ENCODE measurements at places on chromosomes 16 and 17.

DNA sequence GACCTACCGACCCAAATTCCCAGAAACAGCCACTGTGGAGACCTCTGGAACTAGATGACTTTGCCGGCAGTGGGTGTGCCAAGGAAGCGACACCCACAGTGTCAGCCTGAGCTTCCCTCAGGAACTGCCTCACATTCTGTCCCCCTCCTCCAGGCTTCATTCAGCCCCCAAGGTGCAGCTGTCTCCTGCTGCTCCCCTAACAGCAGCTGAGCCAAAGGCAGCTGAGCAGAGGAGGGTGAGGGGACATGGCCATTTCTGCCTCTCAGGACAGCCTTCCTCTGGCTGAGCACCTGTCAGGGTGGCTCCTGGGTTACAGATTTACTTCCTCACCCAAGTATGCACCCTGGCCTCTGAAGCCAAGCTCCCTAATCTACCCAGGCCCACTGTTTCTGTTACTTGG is 22.1 kb upstream of the MTMR4 start:
- DNase-seq = no peak

DNA sequence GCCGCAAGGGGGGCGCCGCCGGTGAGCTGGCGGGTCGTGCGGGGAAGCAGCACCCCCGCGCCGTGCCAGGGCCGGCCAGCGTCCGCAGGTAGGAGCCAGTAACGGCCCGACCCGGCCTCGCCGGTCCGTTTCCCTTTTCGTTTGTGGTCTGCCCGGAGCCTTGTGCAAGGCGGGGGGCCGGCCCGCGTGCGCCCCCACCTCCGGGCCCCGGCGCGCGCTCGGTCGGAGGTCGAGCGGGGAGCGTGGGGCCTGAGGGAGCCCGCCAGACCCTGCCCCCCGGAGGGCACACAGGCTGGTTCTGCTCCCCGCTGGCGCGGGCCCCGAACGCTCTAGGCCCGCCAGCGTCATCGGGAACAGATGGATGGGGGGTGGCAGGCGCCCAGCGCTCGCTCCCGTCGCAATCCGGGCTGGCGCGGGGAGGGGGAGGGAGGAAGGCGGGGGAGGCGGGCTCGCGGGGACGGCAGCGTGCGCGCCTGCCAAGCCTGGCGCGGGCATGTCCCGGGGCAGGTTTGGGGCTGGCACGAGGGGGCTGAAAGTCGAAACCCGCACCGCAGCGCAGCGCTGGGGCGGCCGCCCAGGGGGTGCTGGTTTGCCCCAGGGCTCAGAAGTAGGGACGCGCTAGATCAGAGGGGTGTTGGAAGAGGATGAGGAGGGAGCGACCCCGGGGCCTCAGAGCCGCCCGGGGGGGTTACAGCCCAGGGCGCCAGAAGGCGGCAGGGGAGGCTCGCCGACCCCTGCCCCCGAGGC is 1.5 kb upstream of the GSE1 start:
- peak; percentile 65 for DNase-seq

GRCh38 chr17:17067257-17067656 is 25.0 kb downstream of the MPRIP start:
- no peak for DNase-seq

DNA sequence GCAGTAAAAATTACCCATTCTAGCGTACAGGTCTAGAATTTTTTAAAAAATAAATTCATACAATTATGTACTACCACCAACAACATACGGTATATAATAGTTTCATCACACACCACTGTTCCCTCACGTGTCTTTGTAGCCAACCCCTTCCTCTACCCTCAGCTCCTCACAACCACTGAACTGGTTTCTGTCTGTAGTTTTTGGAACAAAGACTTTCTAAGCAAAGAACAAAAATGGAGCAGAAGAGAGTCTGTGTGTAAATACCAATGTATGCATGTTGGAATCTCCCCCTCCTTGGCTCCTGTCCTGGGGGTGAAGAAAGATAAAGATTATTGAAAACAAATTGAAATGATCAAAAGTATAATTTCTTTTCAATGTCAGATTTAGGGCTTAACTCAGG is 31.9 kb upstream of the CCR7 start:
- DNase-seq = no peak

DNA sequence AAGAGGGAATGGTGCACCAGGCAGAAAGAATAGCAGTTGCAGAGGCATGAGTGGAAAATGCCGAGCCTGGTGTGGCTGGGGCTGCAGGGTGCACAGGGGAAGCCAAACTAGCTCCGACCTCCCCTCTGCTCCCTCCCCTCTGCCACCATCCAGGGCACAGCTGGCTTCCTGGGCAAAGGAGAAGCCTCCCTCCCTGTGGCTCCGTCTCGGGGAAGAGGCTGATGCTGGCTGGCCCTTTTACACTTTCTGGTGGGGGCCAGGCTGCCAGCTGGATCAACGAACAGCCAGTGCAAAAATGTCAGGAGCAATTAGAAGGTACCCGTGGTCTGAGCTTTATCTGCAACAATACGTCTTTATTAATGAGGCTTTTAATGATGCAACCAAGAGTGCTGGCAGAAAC is 37.1 kb upstream of the KCNJ12 start:
- no peak for DNase-seq

DNA sequence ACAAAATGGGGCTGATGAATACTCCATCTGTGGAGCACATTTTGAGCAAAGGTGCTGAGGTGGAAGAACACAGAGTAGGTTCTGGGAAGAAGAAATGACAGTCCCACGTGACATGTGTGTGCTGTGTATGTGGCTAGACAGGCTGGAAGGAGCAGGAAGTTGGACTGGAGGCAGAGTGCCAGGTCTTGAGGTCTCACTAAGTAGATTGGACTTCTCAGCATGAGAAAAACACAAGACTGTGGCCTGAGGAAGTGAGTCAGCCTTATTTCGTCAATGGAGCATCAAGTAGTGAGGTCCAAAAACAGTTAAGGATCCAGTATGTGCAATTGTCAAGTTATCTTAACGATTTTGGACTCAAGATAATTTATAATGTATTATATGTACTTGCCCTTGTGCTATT is 736.5 kb downstream of the KCNJ2 start:
- DNase-seq = no peak

- no peak for DNase-seq
Observed at GRCh38 chr16:87343753-87344050, 26.5 kb upstream of the C16orf95 start.

DNA sequence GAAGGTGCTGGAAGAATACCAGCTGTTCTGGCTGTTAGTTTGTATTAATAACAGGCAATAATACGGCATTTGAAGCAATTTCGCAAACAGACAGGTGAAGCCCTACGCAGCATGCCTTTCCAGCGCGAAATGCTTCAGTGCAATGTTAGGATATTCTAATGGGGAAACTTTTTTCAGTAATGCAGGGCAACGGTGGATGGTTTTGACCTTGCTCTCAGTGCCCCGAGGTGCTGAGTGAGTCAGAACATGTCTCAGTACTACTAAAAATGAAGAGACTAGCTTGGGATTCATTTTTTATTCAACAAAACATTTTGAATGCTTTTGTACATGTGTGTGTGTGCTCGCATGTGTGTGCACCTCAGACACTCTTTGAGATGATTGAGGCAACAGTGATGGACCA is 172.2 kb downstream of the RBFOX1 start:
- DNase-seq = no peak

- no peak for DNase-seq
Observed at GRCh38 chr16:56833243-56833970, 31.6 kb upstream of the SLC12A3 start.

- DNase-seq = no peak
Observed at GRCh38 chr16:9966569-9967157, 215.6 kb downstream of the GRIN2A start.

DNA sequence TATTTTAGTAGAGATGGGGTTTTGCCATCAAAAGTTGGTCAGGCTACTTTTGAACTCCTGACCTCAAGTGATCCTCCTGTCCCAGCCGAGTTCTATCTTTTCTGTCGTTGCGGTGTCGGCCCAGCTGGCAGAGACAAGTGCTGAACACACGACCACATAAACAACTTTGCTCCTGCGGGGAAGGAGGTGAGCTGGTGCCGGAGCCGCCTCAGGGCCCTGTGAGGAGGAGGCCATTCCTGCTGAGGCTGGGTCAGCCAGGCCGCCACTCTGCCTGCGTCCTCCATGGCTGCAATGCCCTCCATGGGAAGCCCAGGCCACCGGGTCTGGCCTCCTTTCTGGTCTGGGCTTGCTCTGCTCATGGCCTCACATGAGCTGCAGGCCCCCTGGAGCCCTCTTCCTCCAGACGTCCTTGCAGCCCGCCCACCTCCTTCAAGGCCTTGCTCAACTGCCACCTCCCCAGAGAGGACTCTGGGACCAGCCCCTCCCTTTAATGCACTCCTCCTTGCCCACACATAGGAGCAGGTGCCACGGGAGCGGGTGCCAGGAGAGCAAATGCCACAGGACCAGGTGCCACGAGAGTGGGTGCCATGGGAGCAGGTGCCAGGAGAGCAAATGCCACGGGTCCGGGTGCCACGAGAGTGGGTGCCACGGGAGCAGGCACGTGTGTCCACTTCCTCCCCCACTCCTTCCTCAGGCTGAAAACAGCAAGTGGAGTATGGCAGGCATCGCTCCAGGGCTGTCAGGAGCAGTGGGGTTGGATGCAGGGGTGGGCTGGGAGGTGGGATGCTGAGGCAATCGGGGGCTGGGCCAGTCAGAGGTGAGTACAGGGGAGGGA is 28.4 kb upstream of the CBFA2T3 start:
- no peak for DNase-seq

DNA sequence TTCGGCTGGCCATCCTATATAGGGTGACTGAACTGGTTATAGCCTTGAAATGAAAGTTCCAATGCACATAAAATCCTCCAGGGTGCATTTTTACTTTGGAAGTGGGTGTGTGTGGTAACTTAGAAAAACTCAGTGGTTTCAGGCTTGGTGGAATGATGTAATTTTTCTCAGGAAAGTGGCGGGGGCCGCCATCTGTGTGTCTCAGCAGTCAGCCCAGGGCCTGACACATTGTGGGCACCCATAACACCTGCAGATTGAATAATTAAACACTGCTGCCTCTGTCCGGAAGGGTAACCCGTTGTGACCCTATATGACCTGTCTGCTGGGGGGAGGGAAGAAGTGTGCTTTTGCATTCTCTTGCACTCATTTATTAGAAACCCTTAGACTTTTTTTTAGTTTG is 2.2 kb upstream of the PDP2 start:
- DNase-seq = no peak

- no peak for DNase-seq
Observed at GRCh38 chr17:1713878-1714426, 3.8 kb upstream of the TLCD2 start.

GRCh38 chr16:21226749-21227148 is 6.8 kb upstream of the ANKS4B start:
- no peak for DNase-seq

- DNase-seq = no peak
Observed at GRCh38 chr17:5553479-5553878, 30.8 kb downstream of the NLRP1 start.

DNA sequence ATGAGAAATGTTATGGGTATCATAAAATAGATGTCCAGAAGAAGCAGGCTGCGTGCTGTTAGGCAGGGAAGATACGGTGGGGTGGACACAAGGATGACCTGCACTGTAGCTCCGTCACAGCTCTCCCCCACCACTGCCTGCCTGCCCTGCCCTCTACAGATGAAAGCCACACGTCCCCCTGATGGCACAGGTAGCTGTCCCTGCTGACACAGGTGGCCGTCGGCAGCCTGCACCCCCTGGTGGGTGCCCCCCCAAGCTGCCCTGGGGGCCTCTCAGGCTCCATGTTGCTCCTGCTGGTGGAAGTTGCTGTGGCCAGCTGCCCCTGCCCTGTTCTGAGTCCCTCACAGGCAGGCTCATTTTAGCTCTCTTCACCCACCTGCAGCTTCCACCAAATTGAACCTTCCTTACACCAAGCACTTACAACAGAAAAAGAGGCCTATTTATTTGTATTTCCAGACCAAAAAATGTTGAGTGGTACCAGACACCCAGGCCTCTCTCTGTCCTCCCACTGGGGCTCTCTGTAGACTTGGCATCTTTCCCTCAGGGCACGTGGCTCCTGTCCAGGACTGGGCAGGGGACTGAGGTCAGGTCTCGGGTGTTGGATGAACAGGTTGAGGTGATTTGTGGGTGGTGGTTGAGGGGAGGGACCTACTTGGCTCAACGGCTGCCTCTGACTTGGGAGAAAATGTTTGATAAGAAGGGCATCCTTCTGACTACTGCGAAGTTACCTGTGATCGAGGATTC is 50.1 kb upstream of the CACNG5 start:
- DNase-seq = no peak

DNA sequence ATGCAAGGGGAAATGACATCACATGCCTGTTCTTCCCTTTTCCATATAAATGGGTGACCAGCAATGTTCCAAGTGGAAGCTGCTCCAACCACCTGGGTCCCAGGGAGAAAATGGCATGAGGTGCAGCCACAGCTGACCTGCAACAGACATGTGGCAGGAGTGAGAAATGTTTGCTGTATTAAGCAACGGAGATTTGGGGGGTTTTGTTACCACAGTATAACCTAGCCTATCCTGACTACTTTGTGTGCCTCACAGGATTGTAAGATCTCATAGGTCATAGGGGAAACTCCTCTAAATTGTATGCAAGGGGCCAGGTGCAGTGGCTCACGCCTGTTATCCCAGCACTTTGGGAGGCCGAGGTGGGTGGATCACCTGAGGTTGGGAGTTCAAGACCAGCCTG is 12.0 kb downstream of the CDIPT start:
- DNase-seq = no peak
